Stromal cell of bone marrow (primary cell): ENCODE measurements at places on chromosomes 11 and 22.

DNA sequence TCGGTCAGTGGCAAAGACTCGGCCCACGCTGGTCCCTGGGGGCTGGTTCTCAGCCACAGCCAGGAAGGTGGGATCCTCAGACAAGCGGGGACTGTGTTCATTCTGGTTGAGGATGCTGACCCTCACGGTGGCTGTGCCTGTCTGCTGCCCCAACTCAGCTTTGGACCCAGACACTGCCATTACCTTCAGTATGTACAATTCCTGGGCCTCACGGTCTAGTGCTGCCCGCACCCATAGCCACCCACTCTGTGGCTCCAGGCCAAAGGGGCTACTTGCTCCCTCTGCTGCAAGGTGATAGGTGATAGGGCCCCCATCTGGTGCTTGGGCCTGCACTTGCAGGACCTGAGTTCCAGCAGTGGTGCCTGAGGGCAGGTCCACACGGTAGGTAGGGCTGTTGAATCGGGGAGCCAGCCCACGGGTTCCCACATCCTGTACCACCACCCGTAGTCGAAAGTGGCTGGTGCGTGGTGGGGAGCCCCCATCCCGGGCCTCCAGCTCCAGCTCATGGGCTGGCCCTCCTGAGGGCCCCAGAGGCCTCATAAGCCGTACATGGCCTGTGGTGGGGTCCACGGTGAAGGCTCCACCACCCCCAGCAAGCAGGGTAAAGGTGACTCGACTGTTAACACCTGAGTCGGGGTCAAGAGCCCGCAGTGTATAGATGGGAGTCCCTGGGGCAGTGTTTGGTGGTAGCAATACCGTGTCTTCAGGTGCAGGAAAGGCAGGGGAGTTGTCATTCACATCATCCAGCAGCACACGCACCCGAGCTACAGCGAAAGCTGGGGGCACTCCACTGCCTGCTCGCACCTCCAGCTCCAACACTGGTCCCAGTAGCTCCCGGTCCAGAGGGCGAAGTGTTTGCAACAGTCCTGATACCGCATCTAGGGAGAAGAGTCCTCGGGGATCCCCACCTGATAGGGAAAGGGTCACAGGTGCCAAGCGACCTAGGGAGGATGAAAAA is 13.2 kb upstream of the TPP1 start:
- DNase-seq, result no peak

- no peak for DNase-seq
Observed at GRCh38 chr11:70159627-70160570, 43.2 kb upstream of the FADD start.

DNA sequence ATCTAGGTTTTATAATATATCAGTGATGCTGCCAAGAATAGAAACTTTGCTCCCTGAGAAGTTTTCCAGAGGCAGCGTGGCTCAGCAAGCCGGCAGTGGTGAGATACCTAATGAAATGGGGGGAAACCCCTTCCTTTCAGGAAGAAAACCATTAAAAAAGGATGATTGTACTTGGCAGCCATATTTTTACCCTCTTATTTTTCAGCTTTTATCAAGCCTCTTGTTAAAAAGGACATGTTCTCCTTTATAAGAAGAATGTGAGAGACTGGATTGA is 9.0 kb upstream of the ME3 start:
- DNase-seq, result no peak

- no peak for DNase-seq
Observed at GRCh38 chr11:71282581-71283351, 30.4 kb upstream of the SHANK2 start.

GRCh38 chr11:35907648-35908431 is 36.0 kb upstream of the LDLRAD3 start:
- DNase-seq, result peak; percentile 25

GRCh38 chr11:28228196-28228895 is 120.2 kb downstream of the METTL15 start:
- DNase-seq, result peak; percentile 23

GRCh38 chr11:2555336-2555735 is 110.5 kb downstream of the KCNQ1 start:
- DNase-seq, result no peak

DNA sequence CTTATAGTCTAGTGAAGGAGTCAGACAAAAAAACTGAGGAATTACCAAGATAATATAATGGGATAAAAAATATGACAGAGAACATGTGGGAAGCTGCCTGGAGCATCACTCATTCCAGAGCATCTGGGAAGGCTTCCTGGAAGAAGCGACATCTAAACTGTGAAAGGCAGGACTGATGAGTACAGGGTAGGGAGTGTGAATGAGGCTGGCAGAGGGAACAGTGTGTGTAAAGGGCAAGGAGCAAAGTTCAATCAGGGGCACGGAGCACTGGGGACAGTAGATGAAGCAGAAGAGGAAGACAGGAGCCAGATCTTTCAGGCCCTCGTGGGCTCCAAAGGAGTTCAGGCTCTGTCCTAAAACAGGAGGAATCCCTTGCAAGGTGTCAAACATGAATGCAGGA is 55.8 kb upstream of the PRDM11 start:
- DNase-seq, result no peak

GRCh38 chr11:105324156-105324555 is 184.6 kb upstream of the CARD18 start:
- no peak for DNase-seq

DNA sequence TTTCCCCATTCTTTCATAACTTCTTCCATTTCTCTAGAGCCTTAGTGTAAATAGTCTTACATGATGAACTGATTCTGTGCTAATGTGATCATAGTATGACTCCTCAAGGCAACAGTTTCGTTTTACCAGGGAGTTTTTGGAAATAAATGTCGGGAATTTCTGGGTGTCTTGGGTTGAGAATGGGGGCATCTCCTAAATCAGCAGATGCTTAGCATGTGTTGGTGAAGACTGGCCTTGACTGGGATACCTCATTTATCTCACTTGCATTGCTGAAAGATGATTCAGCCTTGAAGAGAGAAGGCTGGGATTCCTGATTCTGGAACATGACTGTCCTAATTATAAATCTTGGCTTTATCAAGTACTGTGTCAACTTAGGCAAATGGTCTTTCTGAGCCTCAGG is 115.7 kb upstream of the C11orf87 start:
- no peak for DNase-seq

- DNase-seq, result peak; percentile 73
Observed at GRCh38 chr22:46250035-46250782, at the start of gene CDPF1. CDPF1 (minus strand) TSS chr22:46250293; CDS start chr22:46248284, 2,009 bp downstream.

- DNase-seq, result peak; percentile 82
Observed at GRCh38 chr22:38981992-38982927, at the start of gene APOBEC3B. APOBEC3B (plus strand) TSS chr22:38982347; CDS start chr22:38982454, 107 bp downstream.

- no peak for DNase-seq
Observed at GRCh38 chr11:83219095-83219494, 25.6 kb downstream of the ANKRD42 start.

DNA sequence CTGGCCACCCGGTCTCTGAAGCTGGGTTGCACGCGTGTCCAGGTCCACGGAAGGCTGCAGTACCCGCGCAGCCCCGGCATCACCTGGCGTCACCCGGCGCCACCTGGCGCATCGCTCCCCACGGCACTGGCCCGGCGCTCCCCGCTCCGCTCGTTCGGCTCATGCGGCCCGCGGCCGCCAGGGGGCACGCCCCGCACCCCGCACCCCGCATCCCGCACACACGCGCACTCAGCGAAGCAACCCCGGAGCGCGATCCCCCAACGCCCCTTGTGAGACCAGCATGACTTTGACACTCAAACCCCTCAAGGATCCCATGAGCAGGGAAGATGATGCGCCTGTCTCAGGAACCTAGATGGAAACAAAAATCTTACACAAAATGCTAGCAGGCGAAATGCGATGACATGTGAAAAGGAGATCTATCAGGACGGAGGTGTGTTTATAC is 11.9 kb downstream of the B3GNT6 start:
- DNase-seq, result no peak

DNA sequence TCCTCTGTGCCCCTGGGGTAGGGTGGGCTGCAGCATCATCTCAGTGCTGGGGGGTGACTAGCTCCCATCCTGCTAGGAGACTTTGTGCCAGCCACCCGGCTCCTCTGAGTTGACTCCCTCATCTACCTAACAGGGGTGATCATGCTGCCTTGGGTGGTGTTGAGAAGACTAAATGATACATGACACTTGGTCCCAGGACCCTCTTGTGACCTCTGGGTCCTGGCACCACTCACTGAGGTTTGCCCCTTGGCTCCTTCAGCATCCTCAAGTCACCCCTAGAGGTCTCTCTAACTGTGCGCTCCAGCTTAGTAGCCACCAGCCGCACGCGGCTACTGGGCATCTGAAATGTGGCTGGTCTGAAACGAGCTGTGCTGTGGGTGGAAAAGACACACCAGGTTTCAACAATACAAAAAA is 72.1 kb downstream of the LRRC32 start:
- DNase-seq, result no peak

GRCh38 chr22:50674606-50675552 is 2.3 kb downstream of the SHANK3 start:
- no peak for DNase-seq

GRCh38 chr11:96196181-96196662 is 146.8 kb downstream of the MAML2 start:
- DNase-seq, result no peak

GRCh38 chr22:17976121-17976520 is 48.2 kb downstream of the MICAL3 start:
- no peak for DNase-seq

- DNase-seq, result no peak
Observed at GRCh38 chr11:35332524-35332923, 86.8 kb downstream of the SLC1A2 start.

GRCh38 chr11:92638678-92639077 is 330.8 kb upstream of the MTNR1B start:
- DNase-seq, result no peak

DNA sequence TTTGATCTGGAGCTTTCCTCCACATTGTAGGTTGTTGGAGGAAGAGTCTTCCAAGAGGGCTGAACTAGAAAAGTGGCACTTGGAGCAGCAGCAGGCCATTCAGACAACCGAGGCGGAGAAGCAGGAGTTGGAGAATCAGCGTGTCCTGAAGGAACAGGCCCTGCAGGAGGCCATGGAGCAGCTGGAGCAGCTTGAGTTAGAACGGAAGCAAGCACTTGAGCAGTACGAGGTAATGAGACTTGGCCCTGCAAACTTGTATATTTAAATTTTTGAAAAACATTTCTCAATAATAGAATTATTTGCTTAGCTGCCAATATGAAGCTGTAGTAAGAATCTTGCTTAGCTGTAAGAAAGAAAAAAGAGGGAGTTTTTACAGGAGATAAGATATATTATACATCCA is 84.0 kb downstream of the SWAP70 start:
- DNase-seq, result no peak

DNA sequence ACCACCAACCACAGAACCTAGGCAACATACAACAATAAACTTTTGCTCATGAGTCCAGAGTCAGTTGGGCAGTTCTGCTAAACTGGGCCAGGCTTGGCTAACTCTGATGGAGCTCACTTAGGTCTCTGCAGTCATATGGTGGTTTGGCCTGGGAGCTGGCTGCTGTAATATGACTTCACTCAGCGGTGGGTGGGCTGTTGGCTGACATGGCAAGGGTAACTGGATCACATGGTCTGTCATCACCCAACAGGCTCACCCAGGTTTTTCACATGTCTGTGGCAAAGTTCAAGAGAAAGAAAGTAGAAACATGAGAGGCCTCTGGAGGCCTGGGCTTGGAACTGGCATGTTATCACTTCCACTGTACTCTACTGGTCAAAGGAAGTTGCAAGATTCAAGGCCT is 43.2 kb upstream of the CLMP start:
- peak; percentile 99 for DNase-seq

- DNase-seq, result no peak
Observed at GRCh38 chr11:14713496-14714244, 70.1 kb downstream of the PDE3B start.

DNA sequence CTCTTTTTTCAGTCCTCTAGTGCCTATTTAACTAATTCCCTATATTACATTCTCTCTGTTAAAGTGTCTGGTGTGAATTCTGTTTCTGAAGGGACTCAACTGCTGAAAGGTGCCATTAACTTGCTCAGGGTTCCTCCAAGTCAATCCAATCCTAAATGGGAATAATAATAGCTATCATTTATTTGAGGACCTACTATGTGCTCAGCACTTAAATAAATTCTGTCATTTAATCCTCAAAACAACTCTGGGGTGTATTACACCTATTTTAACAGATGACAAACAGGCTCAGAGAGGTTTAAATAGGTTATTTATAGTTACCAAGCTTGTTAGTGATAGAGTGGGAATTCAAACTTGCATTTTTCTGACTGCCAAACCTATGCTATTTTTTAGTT is 40.6 kb upstream of the POLD3 start:
- no peak for DNase-seq
